ENCODE measurements at places on chromosomes 7 and 10. TPM values are rescaled to one million over a fixed set of nuclear protein-coding genes. Genes with fewer than 3 reads are reported as not detected.
A peak's percentile ranks its signal among the peaks of the same experiment; 100 is the strongest.

DNA sequence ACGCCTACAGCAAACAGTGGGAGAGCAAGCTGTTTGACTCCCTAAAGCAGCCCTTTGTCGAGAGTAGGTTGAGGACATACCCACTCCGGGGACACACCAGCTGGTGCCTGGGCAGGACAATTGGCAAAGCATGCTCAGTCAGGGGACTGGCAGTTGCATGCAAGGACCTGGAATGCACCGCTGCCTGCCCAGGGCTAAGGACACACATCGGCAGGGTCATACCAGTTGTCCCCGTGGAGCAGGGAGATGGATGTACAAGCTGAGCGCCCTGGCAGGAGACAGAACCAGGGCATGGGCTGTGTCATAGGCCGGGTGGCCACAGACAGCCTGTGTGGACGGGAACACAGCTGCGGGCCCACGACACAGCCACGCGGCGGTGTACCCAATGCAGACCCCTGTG is 18.3 kb upstream of the ELN start:
- H3K4me3 ChIP-seq: no peak overlapping the region
- no peak overlapping the region for H3K27ac ChIP-seq
- DNase-seq: no peak
- no peaks in the 10 kb centered on the region for H3K36me3 ChIP-seq

- H3K36me3 ChIP-seq: no peaks in the 10 kb centered on the region
- H3K4me3 ChIP-seq: no peak overlapping the region
- no peak for DNase-seq
- peaks cover 30% of the 10 kb centered on the region for H3K4me1 ChIP-seq
- H3K27ac ChIP-seq: no peak overlapping the region
- no peaks in the 10 kb centered on the region for H3K27me3 ChIP-seq
Measured at GRCh38 chr10:11894381-11895107, 71.4 kb downstream of the PROSER2 start.

GRCh38 chr7:135239263-135239662 is 5.6 kb downstream of the STRA8 start:
- DNase-seq: no peak
- no peaks in the 10 kb centered on the region for H3K4me1 ChIP-seq

DNA sequence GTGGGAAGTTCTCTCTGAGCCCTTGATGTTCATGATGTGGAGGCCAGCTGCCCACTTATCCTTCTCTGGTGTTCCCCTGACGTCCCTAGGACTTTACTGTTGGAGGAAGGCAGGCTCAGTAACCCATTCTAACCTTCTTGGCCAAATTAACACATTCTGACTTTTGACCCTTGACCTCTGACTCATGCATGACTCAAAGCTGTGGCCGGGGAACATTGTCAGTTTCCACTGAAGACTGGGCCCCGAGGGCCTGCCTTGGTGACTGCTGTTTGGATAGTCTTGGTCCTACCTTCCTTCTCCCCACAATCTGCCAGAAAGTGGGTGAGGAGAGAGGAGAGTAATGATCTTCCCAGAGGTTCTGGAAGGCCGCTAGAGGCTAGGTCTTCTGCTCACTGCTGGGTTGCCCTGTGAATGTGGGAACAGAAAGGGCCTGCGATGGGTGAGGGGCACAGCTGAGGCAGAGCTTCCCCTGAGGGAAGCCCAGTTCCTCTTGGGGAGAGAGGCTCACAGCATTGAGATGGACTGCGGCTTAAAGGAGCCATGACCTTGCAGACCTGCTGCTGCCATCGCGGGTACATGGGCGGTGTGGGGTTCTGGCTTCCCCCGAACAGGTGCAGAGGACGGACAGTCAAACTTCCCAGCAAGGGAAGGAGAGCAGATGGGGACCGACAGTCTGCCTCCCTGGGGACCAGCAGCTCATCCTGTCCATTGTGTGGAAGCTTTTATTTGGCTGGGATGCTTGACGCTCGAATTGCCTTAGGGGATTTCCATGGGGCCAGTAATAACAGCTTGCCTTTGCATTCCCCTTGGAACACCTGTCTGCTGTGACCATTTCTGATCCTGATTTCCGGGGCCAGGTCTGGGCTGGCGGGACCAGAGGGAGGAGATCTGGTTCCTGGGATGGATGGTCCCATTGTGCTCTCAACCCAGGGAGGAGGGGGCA is 43.8 kb downstream of the ADAMTS14 start:
- peak overlapping the region; percentile 41 for H3K27ac ChIP-seq
- peak; percentile 69 for DNase-seq
- no peaks in the 10 kb centered on the region for H3K27me3 ChIP-seq
- H3K36me3 ChIP-seq: no peaks in the 10 kb centered on the region
- peaks cover 31% of the 10 kb centered on the region for H3K4me1 ChIP-seq
- H3K4me3 ChIP-seq: no peak overlapping the region

DNA sequence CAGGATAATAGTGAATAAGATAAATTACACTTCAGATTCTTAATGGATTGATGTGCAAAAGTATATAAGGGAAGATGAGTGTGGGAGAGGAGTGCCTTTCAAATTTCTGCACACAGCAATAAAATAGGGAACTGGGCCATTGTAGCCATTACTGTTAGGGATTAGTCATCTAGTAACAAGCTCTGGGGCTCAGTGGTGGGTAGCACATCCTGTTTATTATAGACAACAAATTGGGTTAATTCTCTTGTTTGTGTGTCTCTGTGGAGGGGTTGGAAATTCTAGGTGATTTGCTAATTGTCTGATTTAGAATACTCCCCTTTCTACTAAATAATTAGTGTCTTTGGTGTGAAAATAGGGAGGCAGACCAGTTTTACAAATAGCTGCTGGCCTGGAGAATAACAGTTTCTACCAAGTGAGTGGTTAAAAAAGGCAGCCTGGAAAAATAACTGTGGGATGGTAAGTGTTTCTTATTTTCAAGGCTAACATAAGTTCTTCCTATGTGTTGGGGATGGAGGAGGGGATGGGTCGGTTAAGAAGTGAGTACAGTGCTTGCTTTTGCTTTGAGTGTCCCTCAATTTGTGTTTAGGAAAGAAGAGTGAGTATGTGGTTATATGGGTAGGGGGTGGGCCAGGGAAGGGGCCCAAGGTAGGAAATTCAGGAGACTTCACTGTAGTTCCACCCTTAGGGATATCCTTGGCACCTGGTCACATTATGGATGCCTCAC is 43.3 kb upstream of the TMEM248 start:
- H3K36me3 ChIP-seq: no peaks in the 10 kb centered on the region
- no peaks in the 10 kb centered on the region for H3K4me1 ChIP-seq
- H3K27ac ChIP-seq: no peak overlapping the region
- H3K27me3 ChIP-seq: no peaks in the 10 kb centered on the region

DNA sequence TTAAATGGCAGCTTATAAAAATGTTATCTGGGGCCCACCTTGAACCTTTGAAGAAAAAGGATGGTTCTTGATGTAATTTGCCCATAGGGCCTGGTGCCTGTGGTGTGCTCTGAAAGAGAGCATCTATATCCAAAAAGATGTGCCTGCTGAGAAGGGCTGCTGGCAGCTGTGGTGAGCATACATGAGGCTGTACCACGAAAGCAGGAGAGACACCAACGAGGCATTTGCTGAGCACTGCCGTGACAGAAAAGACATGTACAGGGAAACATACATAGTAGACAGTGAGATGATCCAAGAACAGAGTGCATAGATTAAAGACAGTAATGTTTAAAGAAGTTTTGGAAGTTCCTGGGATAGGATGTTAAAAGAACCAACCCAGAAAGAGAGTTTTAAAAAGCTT is 664.5 kb downstream of the PHTF2 start:
- no peak for DNase-seq
- H3K4me1 ChIP-seq: no peaks in the 10 kb centered on the region
- no peak overlapping the region for H3K27ac ChIP-seq

GRCh38 chr10:60654813-60655464 is 123.3 kb upstream of the CDK1 start:
- no peaks in the 10 kb centered on the region for H3K36me3 ChIP-seq
- peak overlapping the region; percentile 18 for H3K27ac ChIP-seq
- no peaks in the 10 kb centered on the region for H3K27me3 ChIP-seq
- peak; percentile 82 for DNase-seq
- no peak overlapping the region for H3K4me3 ChIP-seq
- H3K4me1 ChIP-seq: peaks cover 21% of the 10 kb centered on the region

DNA sequence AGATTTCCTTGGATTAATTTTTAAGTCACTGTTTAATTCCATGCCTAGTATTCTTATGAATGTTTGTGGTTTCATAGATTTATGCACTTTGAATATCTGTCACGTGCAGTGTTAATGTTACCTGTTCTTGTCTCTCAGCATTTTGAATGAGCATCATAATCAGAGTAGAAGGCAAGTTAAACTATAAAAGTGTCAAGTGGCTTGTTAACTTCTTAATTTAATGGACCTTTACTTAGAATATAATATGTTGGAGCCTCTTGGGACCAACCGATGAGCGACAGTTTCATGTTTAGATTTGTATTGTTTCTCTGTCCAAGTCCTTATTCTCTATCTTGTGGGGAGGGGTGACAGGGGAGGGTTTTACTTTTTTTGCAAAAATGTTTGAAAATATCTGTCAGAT is 50.6 kb upstream of the MTURN start:
- no peaks in the 10 kb centered on the region for H3K36me3 ChIP-seq
- no peaks in the 10 kb centered on the region for H3K27me3 ChIP-seq
- no peak overlapping the region for H3K27ac ChIP-seq
- DNase-seq: no peak

GRCh38 chr10:98589007-98589406 is 142.3 kb upstream of the HPS1 start:
- H3K27me3 ChIP-seq: peaks cover 10% of the 10 kb centered on the region
- DNase-seq: no peak
- no peak overlapping the region for H3K27ac ChIP-seq

GRCh38 chr10:128645486-128645885 is 519.3 kb upstream of the MKI67 start:
- H3K27me3 ChIP-seq: no peaks in the 10 kb centered on the region
- no peaks in the 10 kb centered on the region for H3K36me3 ChIP-seq
- H3K27ac ChIP-seq: no peak overlapping the region
- H3K4me1 ChIP-seq: no peaks in the 10 kb centered on the region

GRCh38 chr10:72719941-72720592 is 28.1 kb downstream of the MCU start:
- no peak overlapping the region for H3K4me3 ChIP-seq
- peak; percentile 59 for DNase-seq
- peaks cover 44% of the 10 kb centered on the region for H3K4me1 ChIP-seq
- peaks cover 29% of the 10 kb centered on the region for H3K36me3 ChIP-seq
- H3K27me3 ChIP-seq: no peaks in the 10 kb centered on the region

- DNase-seq: no peak
- H3K4me1 ChIP-seq: no peaks in the 10 kb centered on the region
- no peak overlapping the region for H3K4me3 ChIP-seq
Measured at GRCh38 chr10:38025283-38025682, 14.8 kb downstream of the ZNF33A start.

- H3K4me3 ChIP-seq: no peak overlapping the region
- DNase-seq: no peak
- H3K27ac ChIP-seq: no peak overlapping the region
Measured at GRCh38 chr10:70254778-70255328, 21.6 kb upstream of the PPA1 start.

GRCh38 chr10:23459308-23459939 is 20.5 kb downstream of the OTUD1 start:
- H3K4me1 ChIP-seq: no peaks in the 10 kb centered on the region
- H3K27ac ChIP-seq: no peak overlapping the region
- H3K4me3 ChIP-seq: no peak overlapping the region
- no peak for DNase-seq
- no peaks in the 10 kb centered on the region for H3K27me3 ChIP-seq
- no peaks in the 10 kb centered on the region for H3K36me3 ChIP-seq

DNA sequence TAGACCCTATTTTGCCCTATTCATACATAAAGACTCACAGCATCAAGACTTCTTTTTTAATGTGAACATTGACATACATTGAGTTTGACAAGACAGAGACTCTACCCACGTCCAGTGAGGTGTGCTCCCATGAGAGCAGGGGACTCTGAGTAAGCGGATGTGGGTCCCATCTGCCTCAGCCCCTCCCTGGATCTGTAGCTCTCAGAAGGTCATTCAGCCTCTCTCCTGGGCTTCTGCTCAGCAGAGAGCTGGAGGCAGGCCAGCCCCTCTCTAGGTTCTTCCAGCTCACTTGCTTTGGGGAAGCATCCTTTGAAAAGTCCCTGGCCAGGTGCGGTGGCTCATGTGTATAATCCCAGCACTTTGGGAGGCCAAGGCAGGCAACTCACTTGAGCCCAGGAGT is 146.9 kb upstream of the ZMIZ1 start:
- H3K27ac ChIP-seq: no peak overlapping the region
- peaks cover 40% of the 10 kb centered on the region for H3K4me1 ChIP-seq
- H3K27me3 ChIP-seq: no peaks in the 10 kb centered on the region
- no peak for DNase-seq
- no peaks in the 10 kb centered on the region for H3K36me3 ChIP-seq
- no peak overlapping the region for H3K4me3 ChIP-seq

- no peak for DNase-seq
- H3K27ac ChIP-seq: no peak overlapping the region
- H3K36me3 ChIP-seq: no peaks in the 10 kb centered on the region
- H3K4me1 ChIP-seq: no peaks in the 10 kb centered on the region
- H3K4me3 ChIP-seq: no peak overlapping the region
Measured at GRCh38 chr7:19224951-19225350, 79.7 kb upstream of the FERD3L start.

DNA sequence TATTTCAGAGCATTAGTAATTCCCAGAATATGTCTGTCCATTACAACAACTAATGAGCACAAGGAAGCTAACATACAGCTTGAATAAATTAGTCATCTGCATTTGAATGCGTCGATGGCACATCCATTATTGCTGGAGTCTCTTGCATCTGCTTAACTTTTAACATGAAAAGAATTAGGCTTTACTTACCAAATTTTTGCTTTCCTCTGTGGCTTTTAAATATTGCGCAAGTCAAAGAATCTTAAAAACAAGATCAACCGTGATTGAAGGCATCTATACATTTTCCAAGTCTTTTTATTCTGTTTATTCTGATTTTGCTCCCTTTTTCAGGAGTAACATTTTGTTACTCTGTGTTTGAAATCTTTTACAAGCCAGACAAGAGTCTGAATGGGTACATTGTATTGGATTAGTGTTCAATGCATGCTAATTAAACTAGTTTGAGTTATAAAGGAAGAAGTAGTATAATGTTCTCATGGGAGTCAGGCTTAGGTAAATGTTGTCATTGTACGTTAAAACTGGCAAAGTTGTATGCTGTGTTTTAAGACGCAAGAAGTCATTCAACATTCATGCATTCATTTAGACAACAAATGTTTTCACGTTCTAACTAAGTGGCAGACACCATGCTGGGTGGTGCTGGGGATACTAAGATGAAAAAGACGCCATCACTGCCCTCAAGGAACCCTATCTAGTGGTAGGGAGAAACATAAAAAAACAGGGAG is 4.0 kb upstream of the CACNB2 start:
- no peaks in the 10 kb centered on the region for H3K4me1 ChIP-seq
- no peaks in the 10 kb centered on the region for H3K27me3 ChIP-seq
- H3K4me3 ChIP-seq: no peak overlapping the region
- H3K36me3 ChIP-seq: no peaks in the 10 kb centered on the region

MACROH2A2 gene
- not detected for total RNA-seq

CARD11 gene
- total RNA-seq: 63.3 TPM

COL26A1 gene
- 0.20 TPM for total RNA-seq

TSPAN12 gene
- 6.1 TPM for total RNA-seq

CHAT gene
- not detected for total RNA-seq

ASB10 gene
- total RNA-seq: not detected

ANKRD7 gene
- total RNA-seq: 2.4 TPM

CRHR2 gene
- total RNA-seq: not detected

PALD1 gene
- total RNA-seq: 5.2 TPM

RAB19 gene
- total RNA-seq: 9.1 TPM
